GM12892 (cell line): ENCODE measurements at places on chromosomes 12 and 14.

- no peak for DNase-seq
Observed at GRCh38 chr12:79956896-79957295, 22.0 kb upstream of the PPP1R12A start.

DNA sequence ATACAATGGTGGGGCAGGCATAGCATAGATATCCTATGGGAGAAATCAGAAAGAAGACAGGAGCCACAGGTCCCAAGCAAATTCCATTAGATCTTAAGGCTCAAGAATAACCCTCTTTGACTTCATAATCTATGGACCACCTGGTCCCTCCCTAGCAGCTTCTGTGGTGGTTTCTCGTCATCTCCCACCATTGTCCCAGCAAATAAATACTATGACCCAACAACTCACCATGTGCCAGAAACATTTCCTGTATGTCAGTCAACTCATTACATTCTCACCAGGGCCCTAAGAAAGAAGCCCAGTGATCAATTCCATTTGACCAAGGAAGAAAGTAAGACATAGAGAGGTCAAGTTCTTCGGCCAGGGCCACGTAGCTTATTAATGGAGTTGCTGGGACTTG lies 646.2 kb downstream of the VRK1 start:
- no peak for DNase-seq

DNA sequence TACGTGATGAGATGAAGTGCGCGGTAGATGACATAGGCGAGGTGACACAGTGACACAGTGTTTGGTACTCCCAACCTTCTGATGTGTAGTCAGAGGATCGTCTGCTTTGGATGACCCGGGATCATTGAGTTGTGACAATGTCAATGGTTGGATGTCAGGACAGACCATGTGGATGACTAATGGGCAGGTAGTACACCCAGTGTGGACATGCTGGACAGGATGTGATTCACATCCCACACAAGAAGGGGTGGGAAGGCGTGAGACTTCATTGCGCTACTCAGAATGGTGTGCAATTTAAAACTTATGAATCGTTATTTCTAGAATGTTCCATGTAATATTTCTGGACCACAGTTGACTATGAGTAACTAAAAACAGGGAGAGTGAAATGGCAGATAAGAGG lies 23.8 kb downstream of the MAP3K9 start:
- DNase-seq: no peak

GRCh38 chr14:105503296-105503640 lies 12.2 kb downstream of the TEDC1 start:
- DNase-seq: peak; percentile 21

DNA sequence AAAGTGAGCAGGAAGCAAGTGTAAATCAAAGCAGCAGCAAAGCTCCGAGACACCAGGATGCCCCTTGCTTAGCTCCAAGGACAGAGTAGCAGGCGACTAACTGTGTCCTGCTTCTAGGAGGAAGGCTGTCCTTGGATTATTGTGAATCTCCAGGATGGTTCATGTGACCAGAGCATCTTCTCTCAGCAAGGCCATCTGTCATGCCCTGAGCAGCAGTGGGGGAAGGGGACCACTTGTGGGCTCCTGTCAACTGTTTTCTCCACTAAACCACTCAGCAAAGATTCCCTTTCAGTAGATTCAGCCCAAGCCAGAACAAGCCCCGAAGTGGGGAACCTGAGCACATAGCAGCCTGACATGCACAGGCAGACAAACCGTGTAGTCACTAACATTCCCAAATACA lies 19.4 kb downstream of the MAP3K9 start:
- no peak for DNase-seq

DNA sequence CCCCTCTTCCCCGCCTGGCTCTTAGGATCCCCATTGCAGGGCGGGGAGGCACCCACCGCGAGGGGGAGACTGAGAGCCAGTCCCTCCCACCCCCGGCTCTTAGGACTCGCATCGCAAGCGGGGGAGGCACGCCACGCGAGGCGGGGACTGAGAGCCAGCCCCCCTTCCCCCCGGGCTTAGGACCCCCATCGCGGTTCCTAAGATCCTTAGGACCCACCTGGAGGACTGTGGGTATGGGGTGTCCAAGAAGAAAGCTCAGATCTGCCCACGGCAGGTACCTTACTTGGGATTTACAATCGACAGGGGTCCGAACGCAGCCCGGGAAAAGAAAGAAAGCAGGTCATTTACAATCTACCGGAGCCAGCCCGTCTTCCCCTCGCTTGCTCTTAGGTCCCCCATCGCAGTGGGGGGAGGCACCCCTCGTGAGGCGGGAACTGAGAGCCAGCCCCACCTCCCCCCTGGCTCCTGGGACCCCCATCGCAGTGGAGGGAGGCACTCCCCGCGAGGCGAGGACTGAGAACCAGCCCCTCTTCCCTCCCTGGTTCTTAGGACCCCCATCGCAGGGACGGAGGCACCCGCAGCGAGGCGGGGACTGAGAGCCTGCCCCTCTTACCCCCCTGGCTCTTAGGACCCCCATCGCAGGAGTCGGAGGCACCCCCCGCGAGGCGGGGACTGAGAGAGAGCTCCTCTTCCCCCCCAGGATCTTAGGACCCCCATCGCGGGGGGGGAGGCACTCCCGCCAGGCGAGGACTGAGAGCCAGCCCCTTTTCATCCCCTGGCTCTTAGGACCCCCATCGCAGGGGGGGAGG lies 43.7 kb downstream of the DDX11 start:
- peak; percentile 64 for DNase-seq

DNA sequence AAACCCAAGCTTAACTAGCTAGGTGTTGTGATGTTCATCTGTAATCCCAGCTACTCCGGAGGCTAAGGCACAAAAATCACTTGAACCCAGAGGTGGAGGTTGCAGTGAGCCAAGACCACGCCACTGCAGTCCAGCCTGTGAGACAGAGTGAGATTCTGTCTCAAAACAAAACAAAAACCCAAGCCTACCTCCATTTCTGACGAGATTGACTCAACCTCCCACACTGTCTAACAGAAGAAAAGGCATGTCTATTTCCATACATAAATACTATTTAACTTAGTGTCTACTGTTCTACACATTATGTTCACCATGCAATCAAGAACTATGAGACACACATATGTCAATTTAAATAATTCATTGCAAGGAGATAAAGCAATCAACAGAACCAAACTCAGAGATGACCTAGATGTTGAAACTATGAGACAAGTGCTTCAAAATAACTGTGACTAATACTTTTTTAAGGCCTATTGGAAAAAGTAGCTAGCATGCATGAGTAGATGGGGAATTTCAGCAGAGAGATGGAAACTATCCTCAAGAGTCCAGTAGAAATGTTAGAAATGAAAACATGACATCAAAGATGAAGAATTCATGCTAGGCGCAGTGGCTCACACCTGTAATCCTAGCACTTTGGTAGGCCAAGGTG lies 75.9 kb upstream of the DHRS4 start:
- DNase-seq: no peak

DNA sequence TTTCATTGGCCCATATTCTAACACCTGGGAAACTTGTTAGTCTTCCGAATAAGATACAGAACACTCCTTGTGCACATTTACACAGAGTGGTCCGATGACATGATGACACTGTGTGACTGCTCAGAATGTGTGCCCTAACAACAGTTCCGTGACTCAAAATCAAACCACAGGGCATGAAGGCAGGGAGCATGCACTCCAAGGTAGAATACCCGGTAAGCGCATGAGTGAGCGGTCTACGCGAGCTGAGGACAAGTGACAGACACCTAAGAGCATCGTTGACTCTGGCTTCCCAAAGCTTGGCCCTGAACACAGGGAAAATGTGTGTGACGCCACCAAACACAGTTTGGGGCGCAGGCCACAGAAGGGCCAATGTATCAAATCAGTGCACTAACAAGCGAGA lies 18.6 kb downstream of the CLIP1 start:
- DNase-seq: no peak

DNA sequence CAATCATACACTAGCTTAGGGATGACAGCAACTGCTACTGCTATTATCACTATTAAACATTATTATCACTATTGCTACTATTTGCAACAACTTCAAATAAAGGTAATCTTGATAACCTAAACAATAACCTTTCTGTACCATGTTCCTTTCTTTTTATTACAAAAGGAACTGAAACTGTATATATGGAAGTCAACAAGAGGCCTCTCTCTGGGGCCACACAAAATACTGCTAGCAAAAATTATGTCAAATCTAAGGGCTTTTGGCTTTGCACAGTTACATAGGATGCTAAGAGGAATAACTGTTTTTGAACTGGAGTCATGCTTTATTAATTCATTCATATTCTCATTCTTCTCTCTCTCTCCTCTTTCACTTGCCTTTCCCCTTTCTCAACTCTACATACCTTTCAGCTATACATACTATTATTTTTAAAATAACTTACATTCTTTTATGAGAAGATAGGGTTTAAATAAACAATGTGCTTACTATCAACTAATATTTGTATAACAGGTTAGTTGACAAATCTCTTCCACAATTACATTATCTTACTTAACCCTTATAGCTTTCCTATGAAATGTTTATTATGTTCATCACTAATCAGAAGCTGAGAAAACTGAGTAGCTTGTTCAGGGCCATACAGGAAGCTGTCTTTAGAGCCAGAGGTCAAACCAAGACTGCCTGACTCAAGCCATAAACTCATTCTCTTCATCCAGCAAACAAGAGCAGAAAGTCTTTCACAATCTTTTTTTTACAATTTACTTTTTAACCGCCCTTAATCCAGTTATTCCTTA lies 25.7 kb downstream of the SPTSSA start:
- DNase-seq: no peak

DNA sequence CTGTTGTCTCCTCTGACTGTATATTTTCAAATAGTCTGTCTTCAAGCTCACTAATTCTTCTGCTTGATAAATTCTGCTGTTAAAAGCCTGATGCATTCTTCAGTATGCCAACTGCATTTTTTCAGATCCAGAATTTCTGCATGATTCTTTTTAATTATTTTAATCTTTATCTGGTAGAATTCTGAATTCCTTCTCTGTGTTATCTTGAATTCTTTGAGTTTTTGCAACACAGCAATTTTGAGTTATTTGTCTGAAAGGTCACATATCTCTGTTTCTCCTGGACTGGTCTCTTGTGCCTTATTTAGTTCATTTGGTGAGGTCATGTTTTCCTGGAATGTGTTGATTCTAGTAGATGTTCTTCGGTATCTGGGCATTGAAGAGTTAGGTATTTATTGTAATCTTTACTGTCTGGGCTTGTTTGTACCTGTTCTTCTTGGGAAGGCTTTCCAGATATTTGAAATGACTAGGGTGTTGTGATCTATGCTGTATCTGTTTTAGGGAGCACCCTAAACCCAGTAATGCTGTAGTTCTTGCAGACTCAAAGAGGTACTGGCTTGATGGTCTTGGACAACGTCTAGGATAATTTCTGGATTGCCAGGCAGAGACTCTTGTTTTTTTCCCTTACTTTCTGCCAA lies 193.8 kb upstream of the NPAS3 start:
- no peak for DNase-seq

GRCh38 chr12:51419425-51420193 lies 5.0 kb upstream of the SLC4A8 start:
- no peak for DNase-seq
